ENCODE measurements at places on chromosomes 16 and 17.

GRCh38 chr16:27670071-27670810 is 120.3 kb downstream of the KATNIP start:
- no peak for DNase-seq

- DNase-seq: no peak
These were observed 79.1 kb downstream of the GPR139 start for GRCh38 chr16:19994466-19995170.

DNA sequence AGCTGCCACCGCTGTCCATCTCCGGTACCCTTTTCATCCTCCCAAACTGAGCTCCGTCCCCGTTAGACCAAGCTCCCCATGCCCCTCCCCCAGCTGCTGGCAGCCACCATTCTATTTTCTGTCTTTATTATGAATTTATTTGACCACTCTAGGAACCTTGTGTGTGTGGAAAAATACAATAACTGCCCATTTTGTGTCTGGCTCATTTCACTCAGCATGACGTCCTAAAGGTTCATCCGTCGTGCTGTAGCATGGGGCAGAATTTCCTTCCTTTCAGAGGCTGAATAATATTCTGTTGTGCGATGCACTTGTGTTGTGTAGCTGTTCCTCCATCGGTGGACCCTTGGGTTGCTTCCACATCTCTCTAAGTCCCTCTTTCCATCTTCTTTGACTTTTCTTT is 263.1 kb downstream of the SEC14L1 start:
- no peak for DNase-seq

- DNase-seq: no peak
These were observed 642.7 kb downstream of the HS3ST4 start for GRCh38 chr16:26334218-26335111.

Data from Jurkat, Clone E6-1 (cell line).